AG10803 (cell line): ENCODE measurements at places on chromosomes 1 and 21.
A peak's percentile ranks its signal among the peaks of the same experiment; 100 is the strongest.

DNA sequence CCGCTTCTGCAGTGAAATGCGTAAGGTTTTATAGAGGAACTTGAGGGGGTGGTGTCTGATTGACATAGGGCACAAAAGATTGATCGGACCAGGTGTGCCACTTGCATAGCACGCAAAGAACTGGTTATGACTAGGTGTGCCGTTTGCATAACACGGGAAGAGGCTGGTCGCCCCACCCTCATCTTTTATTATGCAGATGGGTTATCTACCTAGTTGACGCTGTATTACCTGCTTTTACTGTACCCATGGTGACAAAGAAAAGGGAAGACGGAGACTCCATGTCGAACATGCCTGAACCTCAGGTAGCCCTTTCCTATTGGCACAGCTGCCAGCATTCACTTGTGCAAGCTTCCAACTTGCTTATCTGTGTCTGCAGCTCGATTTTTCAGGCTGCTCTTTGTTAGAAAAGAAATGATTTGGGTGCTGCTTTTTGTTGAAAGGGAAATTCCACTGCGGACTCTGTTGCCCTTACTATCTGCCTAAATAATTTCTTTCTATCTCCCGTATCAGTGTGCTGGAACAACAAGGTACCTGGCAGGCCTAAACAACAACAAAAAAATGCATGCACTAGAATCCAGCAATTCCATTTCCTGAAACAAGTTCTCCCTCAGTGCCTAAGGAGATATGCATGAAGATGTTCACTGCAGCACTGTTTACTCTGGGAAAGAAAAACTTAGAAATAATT, 194.4 kb upstream of the KAZN start:
- no peak for DNase-seq

- DNase-seq = peak; percentile 89
Measured at GRCh38 chr1:170471398-170472053, 60.4 kb upstream of the GORAB start.

DNA sequence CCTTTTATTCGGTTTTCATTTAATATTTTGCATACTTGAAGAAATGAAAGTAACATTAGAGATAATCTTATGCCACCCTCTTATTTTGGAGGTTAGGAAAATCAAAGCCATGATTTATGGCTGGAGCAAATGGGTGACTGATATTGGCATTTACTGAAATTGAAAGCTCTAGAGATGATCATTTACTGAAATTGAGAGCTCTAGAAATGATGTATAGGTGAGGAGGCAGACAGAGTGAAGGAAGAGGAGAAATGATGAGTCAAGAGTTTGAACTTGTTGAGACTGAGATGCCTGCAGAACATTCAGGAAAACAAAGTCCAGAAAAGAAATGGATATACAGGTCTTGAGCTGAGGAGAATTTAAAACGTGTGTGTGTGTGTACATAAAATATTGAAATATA, 217.6 kb downstream of the LTN1 start:
- no peak for DNase-seq

- DNase-seq = peak; percentile 51
Measured at GRCh38 chr1:186442651-186443375, 18.1 kb downstream of the PDC start.

GRCh38 chr21:28235169-28235895, 757.3 kb downstream of the LTN1 start:
- no peak for DNase-seq

DNA sequence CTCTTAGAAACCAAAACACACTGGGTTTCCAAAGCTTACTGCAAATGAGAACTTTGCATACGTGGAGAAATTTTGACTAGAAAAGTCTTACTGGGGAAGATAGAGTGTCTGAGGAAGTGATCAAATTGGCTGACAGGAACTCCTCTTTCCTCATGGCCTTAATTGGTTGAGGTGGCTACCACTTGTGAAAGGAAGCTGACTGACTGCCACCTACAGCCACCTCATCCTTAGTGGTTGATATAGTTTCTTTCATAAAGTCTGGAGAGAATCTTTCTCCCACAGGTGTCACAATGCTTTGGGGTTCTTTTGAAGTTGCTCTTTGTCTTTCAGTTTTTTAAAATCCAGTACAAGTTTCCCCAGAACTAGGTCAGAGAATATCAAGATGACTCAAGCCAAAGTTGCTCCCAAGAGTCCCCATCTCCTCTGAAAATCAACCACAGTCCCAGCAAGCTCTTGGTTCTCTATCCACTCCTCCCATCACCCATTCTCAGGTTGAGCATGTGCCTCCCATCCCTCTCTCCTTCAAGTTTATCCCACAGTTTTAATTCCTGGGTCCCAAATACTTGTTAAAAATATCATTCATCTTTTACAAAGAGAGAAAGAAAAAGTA, 43.3 kb downstream of the GPR88 start:
- no peak for DNase-seq

GRCh38 chr1:245690156-245690690, 535.4 kb downstream of the KIF26B start:
- no peak for DNase-seq

DNA sequence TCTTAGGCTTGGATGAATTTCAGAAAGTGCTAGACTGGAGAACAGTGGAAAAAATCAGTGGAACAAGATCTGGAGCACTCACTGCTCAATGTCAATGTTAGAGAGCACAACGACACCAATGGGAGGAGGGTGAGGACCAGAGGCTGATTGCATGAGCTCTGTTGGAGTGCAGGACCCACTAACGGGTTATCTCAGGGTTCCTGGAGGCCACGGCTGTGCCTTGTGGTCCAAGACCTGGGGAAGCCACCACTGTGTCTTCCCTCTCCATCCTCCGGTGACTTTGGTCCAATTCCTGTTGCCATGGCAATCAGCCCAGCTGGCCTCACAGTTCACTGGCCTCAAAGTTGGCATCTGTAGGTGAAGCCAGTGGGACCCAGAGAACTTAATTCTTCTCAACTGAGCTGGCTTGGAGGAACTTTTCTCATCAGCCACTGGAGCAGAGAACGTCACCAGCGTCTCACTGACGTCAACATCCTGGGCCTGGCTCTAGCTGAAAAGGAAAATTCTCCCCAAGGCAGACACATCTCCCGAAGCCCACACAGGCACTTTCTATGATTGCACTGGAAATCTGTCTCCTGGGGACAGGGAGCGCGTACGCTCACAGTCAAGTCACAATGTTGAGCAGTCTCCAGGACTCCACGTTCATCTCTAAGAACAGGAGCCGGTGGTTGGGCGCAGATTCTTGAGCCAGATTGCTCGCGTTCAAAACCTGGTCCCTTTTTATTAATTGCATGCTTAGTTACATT, 21.9 kb upstream of the GPR157 start:
- DNase-seq = peak; percentile 62

DNA sequence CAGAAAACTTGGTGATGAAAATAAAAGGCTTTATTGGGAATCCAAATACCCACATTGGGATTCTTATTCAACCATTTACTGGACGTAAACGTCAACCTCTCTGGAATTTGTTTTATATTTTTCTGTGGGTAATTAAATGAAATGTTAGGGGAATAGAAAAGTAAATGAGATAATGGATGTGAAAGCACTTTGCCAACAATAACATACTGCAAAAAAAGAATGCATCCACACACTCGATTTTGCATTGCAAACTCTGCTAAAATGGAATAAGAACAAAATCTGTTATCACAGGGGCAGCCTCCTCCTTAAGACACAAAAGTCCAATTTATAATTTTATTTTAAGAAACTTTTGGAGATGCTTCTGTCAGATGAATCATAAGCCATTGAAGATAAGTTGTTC, 88.4 kb downstream of the ERG start:
- no peak for DNase-seq

- no peak for DNase-seq
Measured at GRCh38 chr1:198649968-198650338, 11.1 kb downstream of the PTPRC start.

- DNase-seq = no peak
Measured at GRCh38 chr1:64864018-64864940, 102.1 kb downstream of the JAK1 start.

GRCh38 chr21:35812679-35813078, 247.6 kb downstream of the SETD4 start:
- DNase-seq = no peak

GRCh38 chr1:174169342-174169741, 10.0 kb downstream of the RABGAP1L start:
- DNase-seq = no peak

DNA sequence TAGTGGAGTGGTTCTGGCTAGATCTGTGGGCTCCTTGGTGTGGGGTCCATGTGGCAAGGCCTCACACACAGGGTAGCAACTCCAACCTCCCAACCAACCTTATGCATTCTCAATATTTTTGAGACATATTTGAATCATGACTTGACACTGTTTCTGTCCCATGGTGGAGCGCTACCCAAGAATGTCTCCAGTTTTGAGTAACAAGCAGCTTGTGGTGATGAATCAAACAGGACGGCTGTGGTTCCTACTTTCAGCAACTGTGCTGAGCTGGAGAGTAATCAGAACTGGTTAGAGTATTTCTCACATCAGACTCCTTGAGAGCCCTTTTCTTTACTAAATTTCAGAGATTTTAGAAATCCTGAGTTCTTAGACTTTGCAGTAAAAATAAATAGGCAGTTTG, 3.1 kb downstream of the LCE3D start:
- DNase-seq = peak; percentile 28

DNA sequence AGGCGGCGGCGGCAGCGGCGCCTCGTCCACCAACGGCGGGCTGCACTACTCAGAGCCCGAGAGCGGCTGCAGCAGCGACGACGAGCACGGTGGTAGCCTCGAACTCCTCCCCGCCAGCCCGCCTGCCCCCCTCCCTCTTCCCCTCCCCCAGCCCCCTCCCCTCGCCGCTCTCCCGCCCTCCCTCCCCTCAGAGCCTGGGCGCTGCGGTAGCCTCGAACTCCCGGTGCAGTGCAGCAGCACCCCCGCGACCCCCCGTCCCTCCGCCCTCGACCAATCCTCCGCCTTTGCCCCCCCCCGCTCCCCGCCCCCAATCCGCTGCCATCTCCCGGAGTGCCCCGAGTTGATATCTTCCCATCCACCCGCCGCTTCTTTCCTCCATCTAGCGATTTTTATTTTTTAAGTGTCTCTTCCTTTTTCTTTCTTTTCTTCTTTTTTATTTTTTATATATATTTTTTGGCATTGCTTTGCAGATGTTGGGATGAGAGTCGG, 516 bp downstream of the RCOR3 start:
- DNase-seq = peak; percentile 53

- peak; percentile 23 for DNase-seq
Measured at GRCh38 chr1:41442697-41443251, 41.7 kb downstream of the EDN2 start.

- no peak for DNase-seq
Measured at GRCh38 chr1:182383934-182384333, 7.7 kb downstream of the GLUL start.

GRCh38 chr1:228272831-228273571, 65.2 kb downstream of the OBSCN start:
- DNase-seq = no peak

GRCh38 chr1:52153898-52154297, 12.0 kb downstream of the ZFYVE9 start:
- no peak for DNase-seq

- DNase-seq = no peak
Measured at GRCh38 chr1:167404161-167404888, 114.0 kb downstream of the CD247 start.

- DNase-seq = peak; percentile 25
Measured at GRCh38 chr1:114318961-114319360, 165.3 kb upstream of the SYT6 start.

- DNase-seq = no peak
Measured at GRCh38 chr1:208265525-208265924, 21.3 kb upstream of the PLXNA2 start.
